ENCODE measurements at places on chromosomes 1 and 21.

- no peak for DNase-seq
These were observed 2.5 kb downstream of the PHLDA3 start for GRCh38 chr1:201466492-201466891.

DNA sequence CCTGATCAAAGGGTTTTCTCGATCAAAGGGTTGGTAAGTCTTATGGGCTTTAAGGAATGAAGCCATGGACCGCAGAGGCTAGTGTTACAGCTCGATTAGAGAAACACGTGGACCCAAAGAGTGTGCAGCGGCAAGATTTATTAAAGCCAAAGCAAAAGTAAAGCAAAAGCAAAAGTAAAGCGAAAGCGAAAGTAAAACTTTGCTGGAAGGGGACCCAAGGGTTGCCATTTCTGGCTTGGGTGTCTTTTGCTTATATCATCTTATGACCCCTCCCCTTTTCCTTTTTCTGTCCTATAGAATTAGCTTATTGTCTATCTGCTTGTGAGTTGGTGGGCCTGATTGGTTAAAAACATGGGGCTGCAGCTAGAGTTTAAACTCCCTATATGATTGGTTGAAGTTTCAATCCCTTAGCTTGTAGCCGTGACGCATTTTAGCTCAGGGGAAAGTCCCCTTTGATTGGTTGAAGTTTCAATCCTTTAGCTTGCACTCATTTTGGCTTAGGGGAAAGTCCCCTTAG, 957.0 kb downstream of the AMY1C start:
- DNase-seq = no peak

DNA sequence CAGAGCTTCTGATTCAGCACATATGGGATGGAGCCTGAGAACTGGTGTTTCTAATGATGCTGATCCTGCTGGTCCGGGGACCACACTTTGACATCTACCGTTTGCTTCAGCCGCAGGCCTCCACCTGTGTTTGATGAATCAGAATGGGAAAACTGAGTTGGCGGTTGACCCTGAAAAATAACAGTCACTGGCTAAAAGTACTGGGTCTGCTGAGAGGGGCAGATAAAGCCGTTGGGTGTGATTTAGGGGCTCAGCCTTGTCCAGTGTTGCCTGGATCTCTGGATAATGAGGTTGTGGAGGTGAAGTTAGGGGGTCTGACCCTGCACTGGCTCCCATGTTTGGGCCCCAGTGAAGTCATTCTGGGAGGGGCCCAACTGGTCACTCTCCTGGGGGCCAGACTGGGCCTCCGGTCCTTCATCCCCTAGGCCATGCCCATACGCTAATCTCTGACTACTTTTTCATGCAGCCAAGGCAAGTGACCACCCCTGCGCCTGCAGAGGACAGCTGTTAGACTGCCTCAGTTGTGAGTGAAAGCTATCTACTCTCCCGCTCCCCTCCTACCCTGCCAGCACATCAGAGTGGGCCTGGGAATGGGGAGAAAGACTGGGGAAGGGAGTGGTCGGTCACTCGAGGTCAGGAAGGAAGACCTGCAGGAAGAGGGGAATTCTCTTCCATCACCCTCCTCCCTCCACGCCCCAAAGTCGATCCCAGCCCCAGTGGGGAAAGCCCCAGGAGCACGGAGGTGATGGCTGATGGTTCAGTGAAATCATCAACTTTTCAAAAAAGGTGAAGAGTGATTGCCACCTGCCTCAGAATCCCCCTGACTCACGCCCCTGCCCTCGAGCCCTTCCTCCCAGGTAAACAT, 27.7 kb downstream of the VASH2 start:
- no peak for DNase-seq

DNA sequence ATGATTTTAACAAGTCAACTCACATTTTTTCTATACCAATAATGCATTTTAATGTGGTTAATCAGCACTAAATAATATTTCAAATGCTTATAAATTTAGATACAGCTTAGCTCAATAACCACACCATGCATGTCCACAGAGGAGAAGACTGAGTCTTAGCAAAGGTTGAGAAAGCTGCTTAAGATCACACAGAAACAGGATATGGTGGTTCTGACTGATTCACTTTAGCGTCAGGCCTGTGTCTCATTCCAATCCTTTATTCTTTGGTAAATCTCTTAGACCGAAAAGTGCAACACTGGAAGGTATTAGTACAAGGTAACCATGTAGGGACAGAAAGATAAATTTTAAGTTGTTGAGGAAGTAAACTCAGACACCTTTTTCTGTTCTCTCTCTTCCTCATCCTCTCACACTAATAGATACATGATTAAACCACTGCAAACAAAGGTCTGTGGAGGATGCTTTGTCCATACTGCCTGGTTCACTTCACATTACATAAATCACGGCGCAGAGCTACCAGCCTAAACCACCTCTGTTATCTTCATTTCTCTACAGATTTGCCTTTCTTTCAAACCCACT, 139.0 kb downstream of the DPYD start:
- no peak for DNase-seq

DNA sequence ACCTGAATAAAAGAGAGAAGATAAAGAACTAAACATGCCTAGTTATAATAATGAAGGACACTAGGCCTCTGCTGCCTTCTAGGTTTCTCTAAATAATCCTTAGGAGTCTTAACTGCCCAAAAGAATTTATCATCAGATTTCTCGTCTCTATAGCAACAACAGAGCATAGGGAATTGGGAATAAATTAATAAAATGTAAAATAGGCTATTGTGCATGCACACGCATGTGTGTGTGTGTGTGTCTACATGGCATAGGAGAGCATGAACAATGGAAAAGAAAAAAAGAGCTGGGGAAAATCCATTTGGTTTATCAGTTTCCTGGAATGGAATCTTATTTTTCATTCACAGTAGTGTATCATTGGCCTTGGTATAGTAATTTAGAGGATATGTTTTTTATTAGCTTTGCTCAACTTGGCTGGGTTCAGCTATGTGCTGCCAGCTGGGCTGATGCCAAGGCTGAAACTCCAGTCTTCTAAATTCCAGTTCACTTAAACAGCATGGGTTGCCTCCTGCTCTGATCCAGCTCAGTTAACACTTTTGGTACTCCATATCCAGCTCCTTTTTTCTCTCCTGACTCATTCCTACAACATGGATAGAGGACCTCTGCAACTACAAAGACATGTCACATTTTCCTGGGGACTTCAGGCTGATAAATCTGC, 80.6 kb upstream of the SLFNL1 start:
- no peak for DNase-seq

DNA sequence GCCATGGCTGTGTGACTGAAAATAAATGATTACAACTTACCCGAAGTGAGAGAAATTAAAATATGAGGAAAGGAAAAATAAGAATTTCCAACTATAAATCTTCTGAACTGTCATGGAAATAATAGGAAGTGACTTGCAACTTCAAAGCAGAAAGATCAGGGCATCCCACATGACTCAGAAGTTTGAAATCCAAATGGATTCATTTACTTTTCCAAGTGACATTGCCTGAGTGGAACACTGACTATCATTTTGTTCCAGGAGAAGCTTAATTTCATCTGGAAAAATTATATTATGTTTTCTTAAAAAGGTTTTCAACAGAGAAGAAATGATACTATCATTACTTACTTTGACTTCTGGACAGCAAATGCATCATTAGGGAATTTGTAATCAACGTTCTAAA, 110.8 kb downstream of the GREM2 start:
- DNase-seq = no peak

GRCh38 chr1:151513626-151514121, 2.5 kb downstream of the CGN start:
- peak; percentile 91 for DNase-seq

GRCh38 chr1:63454269-63454668, 68.8 kb downstream of the ITGB3BP start:
- DNase-seq = no peak
